Activated T-helper 1 cell treated with Interleukin-2 at 50 U/mL for 16 hours (primary cell): ENCODE measurements at places on chromosomes 7 and 10.

GRCh38 chr7:156497776-156498509 lies 142.6 kb upstream of the RNF32 start:
- no peak for DNase-seq

DNA sequence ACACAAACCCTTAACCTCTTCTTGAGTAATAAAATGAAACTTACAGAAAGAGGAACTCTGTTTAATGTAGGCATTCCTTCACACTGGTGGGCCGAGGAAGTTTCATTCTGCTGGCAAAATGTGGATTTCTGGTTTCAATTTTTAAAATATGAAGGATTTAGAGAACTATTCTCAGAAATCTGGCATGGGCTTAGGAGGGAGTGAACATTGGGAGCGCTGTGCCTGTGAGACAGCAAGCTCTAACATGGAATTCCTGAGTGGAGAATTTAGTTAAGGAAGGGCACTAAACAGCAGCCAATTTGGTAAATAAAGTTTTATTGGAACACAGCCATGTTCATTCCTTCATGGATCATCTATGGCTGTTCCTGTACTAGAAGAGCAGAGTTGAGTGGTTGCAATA lies 751.8 kb upstream of the IGFBP3 start:
- DNase-seq, result no peak

DNA sequence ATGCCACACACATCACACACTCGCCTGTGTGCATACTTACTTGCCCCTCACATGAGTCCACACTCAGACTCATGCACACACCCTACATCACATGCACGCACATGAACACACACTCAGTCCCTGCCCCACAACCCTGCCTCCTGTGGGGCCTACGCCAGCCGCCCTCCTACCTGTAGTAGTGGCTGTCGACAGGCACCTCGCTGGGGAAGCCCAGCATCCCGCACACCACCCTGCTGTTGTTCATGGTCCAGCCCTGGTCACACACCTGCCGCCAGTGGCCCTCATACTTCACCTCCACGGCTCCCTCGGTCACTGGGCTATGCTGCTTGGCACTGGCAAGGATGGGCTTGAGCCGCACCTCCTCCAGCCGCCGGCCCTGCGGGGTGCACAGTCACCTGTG lies 7.2 kb downstream of the LOXL4 start:
- no peak for DNase-seq

DNA sequence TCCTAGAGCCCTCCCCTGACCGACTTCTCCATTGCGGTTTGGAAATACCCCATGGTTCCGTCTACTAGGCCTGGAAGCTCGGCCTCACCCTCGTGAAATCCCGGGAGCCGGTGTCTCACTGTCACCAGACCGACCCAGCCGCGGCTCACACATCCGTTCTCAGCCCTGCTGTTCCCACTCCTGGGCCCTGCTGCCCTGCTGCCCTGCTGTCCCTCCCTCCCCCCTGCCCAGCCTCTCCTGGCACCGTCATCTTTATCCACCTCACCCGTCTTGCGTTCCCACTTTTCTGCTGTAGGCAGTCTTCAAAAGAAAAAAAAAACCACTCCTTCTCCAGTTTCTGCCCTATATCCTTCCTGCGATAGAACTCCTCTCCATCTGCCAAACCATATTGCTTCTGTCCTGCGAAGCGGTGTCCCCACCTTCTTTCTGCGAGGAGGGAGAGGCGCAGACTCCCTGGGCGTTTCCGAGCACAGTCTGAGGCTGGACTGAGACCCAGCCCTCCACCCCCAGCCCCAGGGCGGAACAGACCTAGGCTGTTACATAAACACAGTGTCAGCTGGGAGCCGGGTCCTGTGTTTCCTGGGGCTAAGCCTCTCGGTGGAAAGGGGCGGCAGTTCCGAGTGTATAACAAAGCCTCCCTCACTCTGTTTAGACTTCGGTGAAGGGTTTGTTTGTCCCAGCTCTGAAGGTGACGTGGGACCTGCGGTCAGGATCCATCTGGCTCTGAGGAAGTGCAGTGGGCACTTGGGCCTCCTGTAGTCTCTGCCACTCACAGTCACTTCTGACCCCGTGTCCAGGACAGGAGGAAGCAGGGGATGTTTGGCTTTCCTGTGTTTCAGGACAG lies 2.8 kb downstream of the AGAP3 start:
- DNase-seq, result no peak

GRCh38 chr10:114714281-114714741 lies 56.2 kb upstream of the ABLIM1 start:
- DNase-seq, result no peak

- no peak for DNase-seq
Measured at GRCh38 chr7:47488201-47488968, 93.5 kb downstream of the TNS3 start.

GRCh38 chr7:16055263-16055976 lies 365.9 kb downstream of the CRPPA start:
- DNase-seq, result no peak

DNA sequence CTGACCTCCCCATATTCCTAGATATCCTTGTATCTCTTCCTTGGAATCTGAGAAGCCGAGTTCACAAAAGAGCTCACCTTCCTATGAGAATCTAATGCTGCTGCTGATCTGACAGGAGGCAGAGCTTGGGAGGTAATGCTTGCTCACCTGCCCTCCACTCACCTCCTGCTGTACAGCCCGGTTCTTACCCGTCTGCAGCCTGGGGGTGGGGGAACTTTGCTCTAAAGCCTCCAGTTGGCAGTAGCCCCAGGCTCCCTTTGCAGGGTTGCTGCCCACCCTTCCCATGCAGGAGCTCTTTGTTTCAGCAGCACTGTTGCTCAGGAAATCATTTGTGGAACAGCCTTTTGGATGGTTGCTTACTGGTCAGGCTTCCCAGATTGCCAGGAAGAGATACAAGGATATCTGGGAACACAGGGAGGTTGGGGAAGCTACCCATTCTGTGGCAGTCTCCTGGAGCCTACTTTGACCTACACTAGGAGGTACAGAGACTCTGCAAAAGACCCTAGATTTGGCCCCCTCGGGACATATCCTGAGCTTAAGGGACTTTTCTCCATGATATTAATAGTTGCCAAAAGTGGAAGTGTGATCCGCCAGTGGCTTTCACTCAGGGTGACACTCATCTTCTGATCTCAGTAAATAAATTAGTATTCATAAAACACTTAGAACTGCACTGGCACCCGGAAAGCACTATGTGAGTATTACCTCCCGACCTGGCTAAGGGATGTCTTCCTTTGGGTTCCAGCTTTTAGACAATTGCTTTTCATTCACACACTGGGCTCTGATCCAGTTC lies 363.7 kb upstream of the PODXL start:
- no peak for DNase-seq

DNA sequence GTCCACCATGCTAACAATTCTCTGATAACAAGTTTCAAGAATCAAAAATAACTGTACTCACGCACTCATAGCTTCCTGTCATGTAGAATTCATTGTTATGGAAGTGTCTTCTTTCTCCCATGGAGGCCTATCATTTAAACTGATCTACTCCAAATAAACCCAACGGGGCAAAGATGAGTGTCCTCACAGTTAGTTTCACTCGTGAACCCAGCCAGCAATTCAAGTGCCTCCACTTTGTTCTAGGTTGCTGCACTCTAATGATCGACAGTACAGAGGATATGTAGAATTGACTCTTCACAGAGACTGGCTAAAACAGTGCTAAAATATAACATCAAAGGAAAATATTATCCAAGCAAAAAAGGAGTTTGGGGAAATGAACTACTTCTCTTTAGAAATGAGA lies 111.4 kb downstream of the LRRN3 start:
- DNase-seq, result no peak

DNA sequence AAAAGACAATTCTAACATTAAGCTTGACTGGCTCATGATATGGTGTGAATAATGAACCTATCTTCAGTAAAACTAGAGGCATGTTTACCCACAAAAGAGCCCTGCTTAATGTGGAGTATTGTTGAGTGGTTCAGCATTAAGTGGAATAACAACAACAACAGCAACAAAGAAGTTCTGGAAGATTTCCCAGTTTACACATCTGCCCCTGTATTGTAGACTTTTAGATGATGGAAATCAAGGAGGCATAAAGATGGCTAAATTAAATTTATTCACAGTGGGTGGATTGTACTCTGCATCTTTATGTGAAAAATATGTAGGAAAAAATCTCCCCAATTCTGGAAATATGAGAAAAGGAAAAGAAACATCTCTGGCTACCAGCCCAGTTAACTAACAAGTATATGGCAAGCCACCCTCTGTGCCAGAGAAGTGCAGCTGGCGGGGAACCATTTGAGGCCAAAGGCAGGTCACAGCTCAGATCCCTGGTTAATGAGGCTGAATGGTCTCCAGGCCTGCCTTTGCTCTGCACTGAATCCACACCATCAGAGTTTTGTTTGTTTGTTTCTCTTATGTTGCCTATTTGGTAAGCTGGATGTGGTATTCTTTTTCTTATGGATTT lies 186.0 kb downstream of the SEMA3D start:
- DNase-seq, result no peak

DNA sequence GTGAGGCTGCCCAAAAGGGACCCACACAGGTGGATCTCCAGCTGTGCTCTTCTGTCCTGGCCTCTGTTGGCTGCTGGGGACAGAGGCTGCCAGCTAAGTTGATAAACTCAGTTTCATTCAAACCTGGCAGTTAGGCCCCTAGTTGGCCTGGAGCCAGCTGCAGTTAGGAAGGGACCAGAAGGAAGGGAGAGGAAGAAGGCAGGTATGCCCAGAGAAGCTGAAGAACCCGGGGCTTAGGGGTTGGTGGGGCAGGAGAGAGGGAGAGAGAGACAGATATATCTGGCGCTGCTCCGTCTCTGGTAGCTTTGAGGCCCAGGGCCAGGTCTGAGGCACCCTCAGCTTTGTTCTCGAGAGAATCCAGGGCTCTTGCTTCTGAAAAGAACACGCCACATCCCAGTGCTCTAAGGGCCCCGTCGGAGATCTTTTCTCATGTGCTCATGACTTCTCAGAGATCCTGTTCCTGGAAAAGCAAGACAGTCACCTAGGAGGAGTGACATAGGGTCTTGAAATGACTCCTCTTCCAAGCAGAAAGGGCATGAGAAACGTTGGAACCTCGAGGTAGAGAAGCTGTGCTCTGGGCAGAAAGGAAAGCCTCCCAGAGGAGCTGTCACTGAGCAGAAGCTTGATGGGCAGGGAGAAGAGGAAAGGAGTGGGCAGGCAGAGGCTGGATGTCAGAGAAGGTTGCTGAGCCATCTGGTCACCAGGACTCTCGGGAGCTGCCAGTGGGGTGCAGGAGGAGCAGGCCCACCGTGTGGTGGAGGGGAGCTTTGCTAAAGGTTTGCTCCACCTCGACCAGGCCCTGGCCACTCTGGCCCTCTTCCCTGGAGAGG lies 153.6 kb downstream of the ARHGAP21 start:
- DNase-seq, result no peak

DNA sequence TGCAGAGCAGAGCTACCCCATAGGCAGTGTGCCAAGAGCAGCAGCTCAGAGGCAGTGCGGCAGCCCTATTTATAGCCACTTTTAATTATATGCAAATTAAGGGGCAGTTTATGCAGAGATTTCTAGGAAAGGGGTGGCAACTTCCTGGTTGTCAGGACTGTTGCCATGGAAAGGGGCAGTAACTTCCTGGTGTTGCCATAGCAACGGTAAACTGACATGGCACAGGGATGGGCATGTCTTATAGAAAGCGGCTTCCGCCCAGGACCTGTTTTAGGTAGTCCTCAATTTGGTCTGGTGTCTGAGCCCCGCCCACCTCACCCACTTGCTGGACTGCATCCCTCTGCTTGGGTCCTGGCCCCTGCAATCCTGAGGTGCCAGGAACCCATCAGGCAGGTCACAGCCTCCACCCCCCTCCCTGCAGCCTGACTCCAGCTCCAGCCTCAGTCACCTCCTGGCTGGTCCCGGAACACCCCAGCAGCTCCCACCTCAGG lies 115.8 kb downstream of the TMEM130 start:
- no peak for DNase-seq
